ENCODE measurements at places on chromosomes 2 and 18. TPM values are rescaled to one million over a fixed set of nuclear protein-coding genes. Genes with fewer than 3 reads are reported as not detected.

Gene DAPL1
- total RNA-seq = not detected

Gene AQP12A
- total RNA-seq = not detected

Gene AAMP
- total RNA-seq = 106 TPM

Gene ECEL1
- total RNA-seq = 8.2 TPM

Gene SKA1
- 20.6 TPM for total RNA-seq

Gene CD8B2
- not detected for total RNA-seq

Gene FMNL2
- 30.3 TPM for total RNA-seq

Measured in H9 (cell line).